ENCODE measurements at places on chromosomes 2 and 18.

DNA sequence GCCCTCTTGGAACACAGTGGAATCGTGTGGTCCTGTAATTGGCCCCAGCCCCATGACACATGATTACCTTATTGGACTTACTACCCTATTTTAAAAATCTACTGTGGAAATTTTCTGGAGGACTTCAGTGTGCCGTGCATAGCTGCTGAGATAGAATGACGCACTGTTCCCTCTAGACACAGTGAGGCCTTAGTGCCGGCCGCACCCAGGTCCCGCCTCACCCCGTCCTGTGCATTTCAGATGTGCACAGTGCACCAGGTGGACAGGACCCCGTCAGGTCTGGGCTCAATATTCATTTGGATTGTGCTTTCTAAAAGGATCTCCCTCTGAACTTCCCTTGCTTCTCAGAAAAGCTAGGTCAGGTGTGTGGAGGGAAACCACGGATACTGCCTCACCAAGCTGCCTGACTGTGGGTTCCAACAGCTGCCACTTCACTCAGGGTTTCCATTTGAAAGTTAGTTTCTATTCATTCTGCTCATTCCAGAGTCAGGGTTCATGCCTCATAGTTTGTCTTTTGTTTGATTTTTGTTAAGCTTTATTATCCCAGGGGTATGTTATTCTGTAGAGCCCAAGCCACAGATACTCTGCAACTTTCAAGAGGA is 155.8 kb downstream of the PTGR3 start:
- no peak for DNase-seq

GRCh38 chr2:80288576-80288975 is 16.0 kb downstream of the LRRTM1 start:
- DNase-seq = no peak

GRCh38 chr2:401019-401679 is 113.3 kb upstream of the ALKAL2 start:
- DNase-seq = no peak

GRCh38 chr2:39447266-39448168 is 10.4 kb upstream of the MAP4K3 start:
- DNase-seq = peak; percentile 32

DNA sequence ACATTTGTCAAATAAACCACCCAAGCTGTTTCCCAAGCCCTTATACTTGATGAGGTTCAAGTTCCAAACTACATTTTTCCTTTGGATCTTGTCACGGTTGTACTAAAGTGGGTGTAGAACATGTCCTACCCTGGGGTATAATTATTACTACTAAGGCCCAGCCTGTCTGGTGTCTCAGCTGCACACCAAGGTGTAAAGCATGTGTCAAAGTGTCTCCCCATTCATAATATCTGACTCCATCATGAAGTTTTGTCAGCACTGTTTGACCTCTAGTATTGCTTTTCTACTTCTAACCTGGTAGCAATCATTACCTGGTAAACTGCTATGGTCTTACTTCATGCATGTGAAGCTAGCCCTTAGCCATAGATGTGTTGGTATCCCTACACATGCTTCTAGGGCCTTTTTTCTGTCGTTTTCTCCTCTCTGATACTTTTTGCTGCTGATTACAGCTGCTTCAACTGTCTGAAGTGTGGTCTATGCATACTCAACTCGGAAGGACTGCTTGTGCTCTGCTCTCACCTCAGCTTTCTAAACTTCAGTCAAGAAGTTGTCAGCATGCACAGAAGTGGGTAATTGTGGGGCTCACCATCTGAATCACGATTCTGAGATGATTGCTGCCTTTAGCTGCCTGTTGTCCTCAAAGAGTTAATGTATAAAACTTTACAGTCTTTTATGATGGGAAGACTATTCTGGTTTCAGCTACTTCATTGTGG is 445.7 kb upstream of the TRIB2 start:
- DNase-seq = no peak

DNA sequence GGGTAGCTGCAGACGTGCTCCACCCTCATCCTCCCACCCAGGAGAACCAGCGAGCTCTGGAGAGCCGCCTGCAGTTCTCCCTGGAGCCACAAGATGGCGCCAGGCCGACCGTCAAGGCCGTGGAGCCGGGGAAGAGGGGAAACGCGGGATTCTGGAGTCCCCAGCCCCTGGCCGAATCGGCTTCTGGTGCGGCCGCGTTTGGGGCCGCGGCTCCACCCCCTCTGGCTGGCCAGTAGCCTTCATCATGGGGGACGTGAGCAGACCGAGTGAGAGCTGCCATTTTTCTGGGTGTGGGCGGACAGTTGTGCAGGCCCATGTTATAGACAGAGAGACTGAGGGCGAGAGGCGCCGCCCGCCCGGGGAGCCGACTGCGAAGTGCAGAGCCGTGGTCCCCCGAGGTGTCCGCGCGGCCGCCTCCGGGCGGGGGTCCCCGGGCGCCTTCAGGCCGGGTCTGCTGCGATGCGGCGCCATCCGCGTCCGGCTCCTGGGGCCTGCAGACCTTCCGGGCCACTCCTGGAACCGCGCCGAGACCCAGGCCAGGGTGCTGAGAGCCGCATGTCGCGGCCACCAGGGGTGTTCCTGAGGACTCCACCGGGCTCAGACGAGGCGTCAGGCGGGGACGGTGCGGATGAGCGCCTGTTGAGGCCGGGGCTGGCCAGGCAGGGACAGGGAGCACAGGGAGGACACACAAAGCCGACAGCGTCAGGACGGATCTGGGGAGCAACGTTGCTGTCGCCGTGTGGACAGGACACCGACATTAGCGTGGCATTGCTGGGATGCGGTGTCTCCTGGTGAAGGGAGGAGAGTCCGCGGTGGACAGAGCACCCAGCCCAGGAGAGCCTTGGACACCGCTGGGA is 418.2 kb upstream of the HS6ST1 start:
- peak; percentile 67 for DNase-seq

DNA sequence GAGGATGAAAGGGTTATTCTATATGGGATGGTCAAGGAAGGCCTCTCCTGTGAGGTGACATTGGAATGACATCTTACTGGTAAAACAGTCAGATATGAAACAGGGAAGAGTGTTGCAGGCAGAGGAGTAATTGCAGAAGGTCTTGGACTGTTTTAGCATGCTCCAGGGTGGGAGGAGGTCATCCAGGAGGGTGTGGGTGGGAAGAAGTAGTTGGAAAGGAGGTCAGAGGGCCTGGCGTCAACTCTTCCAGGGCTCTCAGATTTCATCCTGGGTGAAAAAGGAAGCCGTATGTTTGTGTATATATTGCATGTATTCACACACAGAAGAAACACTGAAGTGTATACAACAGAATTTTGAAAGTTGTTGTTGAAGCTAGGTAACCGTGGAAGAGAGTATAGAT is 48.2 kb downstream of the ATP9B start:
- DNase-seq = no peak

- no peak for DNase-seq
Measured at GRCh38 chr2:166158546-166158945, 30.7 kb upstream of the SCN1A start.

DNA sequence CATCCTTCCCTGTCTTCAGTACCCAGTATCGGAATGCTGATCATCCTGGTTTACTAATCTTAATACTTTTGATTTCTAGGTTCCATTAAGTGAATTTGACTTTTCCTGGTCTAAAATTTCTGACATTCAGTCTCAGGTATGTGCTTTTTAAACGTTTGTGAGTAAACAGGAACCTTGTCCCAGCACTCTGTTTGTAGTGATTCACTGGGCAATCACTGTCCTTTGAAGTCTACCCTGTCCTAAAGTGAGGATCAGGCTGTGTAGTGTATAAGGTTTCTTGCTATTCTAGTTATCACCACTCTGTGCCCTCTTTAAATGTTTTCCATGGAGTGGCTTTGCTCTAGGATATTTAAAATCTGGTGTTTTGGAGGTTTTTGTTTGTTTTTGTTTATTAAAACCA is 14.4 kb downstream of the DDX18 start:
- DNase-seq = no peak

DNA sequence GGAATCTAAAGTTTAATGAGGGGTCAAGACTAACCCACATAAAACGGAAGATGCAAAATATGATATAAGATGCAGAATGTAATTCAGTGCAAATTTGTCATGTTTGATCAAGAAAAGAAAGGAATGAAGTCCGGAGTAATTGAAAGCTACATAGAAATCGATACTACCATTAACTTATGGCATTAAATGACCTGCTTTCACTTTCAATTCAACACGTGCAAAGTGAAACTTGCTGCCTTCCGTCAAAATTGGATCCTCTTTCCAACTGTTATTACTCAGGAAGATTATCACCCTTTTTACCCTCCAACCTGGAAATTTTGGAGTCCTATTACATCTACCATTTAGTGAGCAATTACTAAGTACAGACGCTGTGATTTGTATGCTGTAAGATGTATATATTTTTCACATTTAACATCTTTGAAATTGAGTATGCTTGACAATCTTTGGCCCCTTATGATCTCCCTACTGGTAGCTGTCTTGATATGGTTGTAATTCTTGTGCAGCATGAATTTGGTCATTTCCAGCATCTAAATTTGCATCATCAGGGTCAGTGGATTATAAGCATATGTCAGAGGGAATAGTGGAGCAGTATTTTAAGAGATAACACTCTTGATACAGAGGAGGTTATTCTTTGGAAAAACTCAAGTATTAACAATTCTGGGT is 18.6 kb downstream of the UNC80 start:
- DNase-seq = no peak

DNA sequence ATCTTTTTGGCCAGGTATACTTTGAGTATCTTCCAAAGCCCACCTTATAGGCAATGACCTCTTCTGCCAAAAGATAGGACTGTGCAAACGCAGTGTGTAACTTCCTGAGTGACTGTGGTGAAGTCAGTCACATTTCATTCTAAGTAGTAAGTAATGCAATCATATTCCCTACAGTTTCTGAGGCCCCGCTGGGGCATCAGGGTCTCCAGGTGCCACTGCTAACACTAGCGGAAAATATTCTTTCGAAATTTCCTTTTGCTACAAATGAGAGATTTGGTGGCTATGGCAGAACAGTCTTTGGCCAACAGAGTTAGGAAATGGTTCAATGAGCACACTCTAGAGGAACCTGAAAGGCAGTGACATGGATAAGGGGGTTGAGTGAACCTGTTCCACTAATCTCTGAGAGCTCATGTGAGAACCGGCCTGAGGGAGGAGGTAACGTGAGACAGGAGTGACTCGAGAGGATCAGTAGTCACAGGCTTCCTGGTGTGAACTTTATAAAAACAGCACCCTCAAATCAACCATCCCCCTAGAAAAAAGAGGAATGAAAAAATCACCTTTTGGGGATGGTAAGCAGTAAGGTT is 102.6 kb upstream of the LPIN2 start:
- DNase-seq = peak; percentile 76

DNA sequence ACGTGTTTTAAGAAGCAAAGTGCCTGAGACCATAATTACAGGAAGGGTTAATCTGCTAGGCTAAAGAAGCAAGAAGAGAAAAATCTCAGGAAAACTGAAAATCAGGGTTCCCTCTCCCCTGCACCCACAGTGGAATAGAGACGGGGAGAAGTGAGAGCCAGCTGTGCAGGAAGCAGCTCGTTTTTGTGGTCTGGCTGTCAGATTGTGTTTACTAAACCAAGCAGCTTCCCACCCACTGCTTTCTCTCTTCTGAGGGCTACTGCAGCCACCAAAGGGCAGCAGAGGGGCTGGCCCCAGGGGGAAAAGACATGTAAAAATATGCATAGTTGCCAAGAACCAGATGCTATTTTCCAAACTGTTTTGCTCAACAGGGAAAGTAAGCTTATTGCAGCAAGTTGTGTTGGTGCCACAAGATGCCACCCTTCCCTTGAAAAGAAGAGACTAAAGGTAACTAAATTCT is 72.6 kb upstream of the THUMPD2 start:
- no peak for DNase-seq

- no peak for DNase-seq
Measured at GRCh38 chr2:190860985-190861680, 19.5 kb upstream of the GLS start.

DNA sequence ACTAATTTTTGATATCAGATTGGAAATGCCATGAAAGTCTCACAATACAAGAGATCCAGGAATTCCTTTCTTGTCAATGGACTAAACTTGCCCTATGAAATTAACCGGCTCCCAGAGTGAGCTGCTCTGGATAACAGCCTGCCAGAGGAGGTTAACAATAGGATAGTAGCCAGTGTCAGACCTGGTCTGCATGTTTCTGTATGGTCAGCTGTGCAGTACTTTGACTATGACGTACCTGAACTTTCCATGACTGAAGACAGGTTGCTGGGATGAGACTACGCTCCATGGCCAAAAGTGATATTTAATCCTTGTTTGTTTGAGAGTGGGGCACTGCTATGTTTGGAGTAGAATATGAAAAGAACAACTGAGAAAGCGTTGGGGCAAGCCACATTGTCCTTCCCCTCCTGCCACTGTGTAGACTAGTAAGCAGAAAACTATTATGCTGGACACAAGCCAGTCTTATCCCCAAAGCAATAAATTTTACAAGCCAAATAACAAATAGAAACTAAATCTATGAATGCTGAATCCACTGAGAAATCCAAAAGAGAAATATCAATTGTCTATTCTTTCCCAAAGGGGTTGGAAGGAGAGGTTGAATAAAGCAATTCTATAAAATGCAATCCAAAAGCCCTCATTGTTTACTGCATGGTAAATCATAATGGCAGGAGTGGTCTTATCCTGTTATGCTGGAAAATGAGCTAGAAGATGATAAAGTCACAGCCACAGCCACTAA is 115.5 kb upstream of the CYP26B1 start:
- DNase-seq = no peak

DNA sequence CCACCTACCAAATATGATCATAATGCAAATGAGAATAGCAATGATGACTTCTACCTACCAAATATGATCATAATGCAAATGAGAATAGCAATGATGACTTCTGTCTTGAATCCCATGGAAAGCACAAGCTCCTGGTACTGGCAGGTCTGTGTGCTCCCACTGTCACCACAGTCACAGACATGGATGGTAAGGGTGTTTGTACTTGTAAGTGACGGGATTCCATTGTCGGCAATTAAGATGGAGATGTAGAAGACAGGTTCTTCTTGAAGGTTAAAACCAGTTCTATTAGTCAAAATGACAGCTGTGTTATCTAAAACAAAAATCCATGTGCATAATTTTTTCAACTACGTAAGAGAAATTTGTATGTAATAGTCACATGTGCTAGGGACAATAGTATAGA is 95.0 kb downstream of the CDH19 start:
- DNase-seq = no peak

DNA sequence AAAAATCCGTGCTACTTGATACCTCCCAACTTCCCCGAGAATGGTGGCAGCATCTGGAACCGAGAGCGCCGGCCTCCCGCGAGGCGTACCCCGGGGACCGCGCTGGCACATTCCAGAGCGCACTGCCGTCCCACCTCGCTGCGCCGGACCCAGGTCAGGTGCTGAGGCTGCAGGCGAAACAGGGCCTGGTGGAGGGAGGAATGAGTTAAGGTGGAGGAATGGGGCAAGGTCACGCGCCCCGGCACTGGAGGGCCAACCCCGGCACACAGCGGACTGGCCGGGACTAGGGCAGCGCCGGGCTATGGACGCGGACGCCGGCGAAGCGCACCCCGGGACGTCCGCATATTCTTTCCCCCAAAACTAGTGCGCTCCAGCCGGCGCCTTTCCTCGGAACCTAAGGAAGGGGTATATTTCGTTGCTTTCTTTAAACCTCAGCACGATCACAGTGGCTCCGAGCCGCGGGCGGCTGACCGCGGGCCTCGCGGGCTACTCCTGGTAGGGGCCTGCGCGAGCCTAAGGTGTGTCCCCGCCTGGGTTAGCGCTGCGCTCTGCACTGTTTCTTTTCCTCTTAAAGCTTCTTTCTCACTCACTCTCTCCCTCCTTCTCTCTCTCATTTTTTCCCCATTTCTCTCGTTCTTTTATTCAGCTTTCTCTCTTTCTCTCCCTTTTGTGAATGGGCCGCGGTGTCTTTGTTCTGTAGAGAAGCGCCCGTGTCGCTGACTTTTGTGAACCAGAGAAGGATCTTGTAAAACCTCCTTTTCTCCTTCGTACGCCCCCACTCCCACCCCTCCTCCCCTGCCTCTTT is 2.1 kb upstream of the OTX1 start:
- DNase-seq = peak; percentile 39

Data from epithelial cell of esophagus (primary cell).